RKO (cell line): ENCODE measurements at places on chromosomes 5 and 9.

- no peak for DNase-seq
Observed at GRCh38 chr5:16600946-16601345, 15.9 kb downstream of the RETREG1 start.

DNA sequence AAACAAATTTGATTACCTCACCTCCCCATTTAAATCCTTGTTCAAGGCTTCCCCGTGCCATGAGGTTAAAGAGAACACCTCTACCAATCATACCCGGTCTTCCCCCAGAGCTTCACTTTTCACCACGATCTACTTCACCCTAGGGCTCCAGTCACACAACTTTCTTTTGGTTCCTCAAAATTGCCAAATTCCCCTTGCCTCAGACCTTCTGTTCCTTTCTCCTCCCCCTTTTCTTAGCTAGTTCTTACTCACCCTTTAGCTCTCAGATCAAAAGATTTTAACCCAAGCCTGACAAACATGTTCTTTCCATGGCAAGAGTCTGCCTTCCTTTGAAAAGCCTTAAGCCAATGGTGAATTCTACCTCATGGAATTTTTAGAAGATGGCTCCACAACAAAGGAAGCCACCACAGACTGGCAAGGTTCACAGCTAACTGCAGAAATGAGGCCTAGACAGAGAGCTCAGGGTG, 56.7 kb downstream of the MAPKAP1 start:
- peak; percentile 96 for DNase-seq

DNA sequence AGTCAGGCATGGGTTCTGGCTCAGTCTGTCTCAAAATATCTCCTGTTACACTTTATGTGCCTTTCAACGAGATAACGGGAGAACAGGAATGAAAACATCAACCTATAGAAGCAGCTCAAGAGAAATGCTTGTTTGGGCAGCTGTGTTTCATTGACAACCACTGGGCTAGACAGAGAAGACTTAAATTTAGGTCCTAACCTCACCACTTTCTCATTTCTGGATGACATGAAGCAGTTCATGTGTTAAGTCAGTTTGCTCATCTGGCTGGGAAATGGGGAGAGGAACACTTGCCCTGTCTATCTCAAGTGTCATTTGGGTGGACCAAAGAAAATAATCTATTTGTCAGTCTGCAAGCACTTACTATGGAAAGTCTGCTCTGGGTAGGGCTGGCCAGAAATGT, 66.7 kb upstream of the PCA3 start:
- no peak for DNase-seq

- DNase-seq: no peak
Observed at GRCh38 chr5:68430279-68430678, 214.7 kb downstream of the PIK3R1 start.

DNA sequence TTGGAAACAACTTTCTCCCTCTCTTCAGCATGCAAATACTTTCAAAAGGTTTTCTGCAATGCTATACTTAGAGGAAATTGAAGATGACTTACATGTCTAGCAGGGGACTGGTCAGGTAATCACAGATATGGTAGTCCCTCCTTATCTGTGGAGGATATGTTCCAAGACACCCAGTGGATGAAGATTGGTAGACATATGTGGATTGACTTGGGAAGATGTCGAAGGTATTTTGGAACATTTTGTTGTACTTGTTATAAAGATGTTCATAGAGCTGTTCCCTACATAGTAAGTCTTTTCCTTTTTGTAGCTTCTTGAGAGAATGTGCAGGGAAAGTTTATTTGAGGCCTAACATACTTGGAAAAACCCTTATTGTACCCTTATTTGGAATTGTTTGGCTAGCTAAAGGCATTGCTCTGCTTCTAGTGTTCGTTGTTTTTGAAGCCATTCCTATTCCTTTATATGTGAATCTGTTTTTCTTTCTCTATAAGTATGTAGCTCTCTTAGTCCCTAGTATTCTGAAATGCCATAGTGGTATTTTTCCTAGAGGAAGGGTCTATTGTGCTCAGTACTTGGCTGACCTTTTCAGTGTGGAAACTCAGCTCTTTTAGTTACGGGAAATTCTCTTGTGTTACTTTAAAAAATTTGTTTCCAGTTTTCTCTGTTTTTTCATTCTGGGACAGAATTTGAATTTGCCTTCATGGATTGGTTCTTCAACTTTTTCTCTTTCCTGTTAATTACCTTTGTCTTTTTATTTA, 25.7 kb downstream of the GPR151 start:
- DNase-seq: no peak

- DNase-seq: no peak
Observed at GRCh38 chr5:40914835-40915234, 5.5 kb downstream of the C7 start.

- no peak for DNase-seq
Observed at GRCh38 chr9:134899818-134900217, 17.9 kb downstream of the FCN1 start.

GRCh38 chr5:172353846-172354245, 70.3 kb upstream of the UBTD2 start:
- no peak for DNase-seq

GRCh38 chr9:134057751-134058701, 9.8 kb downstream of the BRD3 start:
- DNase-seq: no peak

- DNase-seq: peak; percentile 39
Observed at GRCh38 chr9:131423171-131423581, 29.3 kb downstream of the PRRC2B start.

DNA sequence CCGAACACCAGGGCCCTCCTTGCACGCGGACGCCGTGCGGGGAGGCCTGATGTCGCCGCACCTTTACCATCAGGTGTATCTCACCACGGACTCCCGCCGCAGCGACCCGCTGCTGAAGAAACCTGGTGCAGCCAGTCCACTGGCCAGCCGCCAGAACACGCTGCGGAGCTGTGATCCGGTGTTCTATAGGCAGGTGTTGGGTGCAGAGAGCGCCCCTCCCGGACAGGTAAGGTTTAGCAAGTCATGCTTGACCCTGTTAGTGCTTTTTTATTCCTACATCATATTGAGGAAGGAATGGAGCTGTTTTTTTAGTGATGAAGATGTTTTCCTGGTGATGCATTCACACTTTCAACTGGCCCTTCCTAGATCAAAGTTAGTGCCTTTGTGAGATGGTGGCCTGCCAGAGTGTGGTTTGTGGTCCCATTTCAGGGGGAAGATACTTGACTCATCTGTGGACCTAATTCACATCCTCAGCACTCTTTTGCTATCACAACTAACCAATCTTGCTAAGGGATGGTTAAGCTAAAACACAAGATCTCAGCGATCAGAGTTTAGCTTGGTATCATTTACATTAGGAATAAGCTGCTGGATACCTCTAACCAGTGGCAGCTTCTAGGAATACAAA, 2.7 kb downstream of the PCDHGC3 start:
- no peak for DNase-seq

GRCh38 chr9:37988041-37988440, 81.0 kb downstream of the SHB start:
- no peak for DNase-seq

GRCh38 chr5:64507264-64507605, 1.4 kb downstream of the RGS7BP start:
- no peak for DNase-seq

DNA sequence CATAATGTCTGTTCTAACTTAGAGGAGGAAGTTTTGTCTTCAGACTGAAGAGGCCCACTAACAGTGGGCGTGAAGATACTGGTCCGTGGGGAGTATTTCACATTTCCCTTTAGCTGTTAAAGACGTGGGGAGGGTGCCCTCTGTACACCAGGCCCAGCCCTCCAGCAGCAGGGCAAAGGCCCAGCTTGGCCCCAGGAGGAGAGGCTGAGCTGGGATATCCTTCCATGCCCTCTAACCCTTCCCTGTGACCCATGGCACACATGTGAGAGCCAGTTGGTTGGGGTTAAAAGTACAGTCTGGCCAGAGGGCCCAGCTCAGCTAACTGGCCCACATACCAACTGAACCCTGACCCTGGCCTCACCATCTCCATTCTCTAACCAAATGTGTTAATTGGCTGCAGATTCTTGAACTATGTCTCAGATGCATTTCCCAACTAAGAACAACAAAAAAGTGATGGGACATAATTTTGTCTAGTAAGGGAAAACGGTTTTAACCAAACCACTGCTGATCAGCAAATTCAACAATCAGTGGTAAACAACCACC, 74.4 kb downstream of the LHFPL2 start:
- DNase-seq: no peak

DNA sequence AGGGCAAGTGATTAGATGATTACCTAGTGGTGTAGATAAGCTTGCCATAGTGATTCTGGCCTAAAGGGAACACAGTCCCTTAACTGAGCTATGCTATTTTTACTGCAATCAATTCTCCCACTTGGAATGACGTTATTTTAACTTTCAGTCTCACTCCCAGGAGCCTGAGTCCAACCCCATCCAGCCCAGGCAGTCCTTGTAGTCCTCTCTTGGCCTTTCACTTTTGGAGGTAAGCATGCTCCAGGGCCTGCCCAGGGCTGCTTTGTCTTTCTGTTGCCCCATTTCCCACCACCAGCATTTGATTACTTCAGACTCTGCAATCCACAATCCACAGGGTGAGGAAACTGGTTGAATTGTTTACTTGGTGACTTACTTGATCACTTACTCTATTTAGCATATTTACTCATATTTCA, 233.0 kb downstream of the CD180 start:
- DNase-seq: no peak

DNA sequence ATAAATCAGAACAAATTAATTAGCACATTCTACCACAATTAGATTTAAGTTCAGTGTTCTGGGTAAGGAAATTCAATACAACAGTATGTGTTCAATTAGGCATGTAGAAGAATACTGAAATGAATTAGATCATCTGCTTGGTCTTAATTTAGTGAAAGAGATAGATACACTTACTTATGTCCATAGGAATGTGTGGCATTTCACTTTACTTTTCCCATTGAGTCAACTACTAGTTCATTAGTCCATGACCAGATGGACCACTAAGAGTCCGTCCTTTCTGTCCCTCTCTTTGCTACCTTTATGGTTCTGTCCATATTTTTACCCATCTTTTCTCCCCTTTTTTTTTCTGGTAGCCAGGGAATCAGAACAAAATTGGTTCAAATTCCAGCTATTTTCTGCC, 276.9 kb downstream of the OSTF1 start:
- DNase-seq: no peak

DNA sequence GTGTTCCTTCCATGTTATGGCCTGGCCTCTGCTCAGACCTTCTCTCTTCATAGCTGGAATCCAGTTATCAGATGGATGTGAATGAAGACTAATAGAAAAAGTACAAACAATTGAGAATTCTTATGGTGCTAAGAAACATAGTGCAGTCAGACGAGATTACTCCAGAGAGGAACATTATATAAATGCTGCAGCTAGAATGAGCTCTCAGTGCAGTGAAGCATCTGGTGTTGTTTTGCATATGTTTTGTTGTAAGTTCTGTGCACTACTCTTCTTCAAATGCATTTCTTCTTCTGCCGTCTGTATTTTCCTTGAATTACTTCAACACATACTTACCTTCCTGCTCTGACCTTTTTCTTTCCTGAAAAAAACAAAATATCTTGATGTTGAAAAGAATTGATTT, 602.4 kb upstream of the CDH18 start:
- no peak for DNase-seq

DNA sequence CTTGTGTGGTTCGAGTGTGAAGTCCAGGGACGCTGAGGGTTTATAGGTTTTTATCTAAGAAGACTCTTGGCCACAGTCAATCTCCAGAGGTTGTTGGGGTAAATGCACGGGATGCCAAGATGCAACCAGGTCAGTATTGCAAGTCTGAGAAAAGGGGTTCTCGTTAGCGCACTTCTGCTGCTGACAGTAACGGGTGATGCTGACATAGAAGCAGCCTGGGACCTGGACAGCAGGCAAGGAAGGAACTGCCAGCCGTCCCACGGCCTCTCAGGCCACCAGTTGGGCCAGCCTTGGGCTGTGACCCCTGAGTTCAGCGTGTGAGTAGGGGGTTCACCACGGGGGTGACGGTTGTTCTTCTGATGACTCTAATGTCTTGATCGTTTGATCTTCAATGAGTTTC, 39.0 kb downstream of the TENT4A start:
- no peak for DNase-seq

GRCh38 chr5:57711946-57712345, 229.3 kb upstream of the ACTBL2 start:
- no peak for DNase-seq

- peak; percentile 23 for DNase-seq
Observed at GRCh38 chr5:176583076-176583475, 26.9 kb downstream of the GPRIN1 start.

GRCh38 chr5:52469420-52469819, 318.3 kb upstream of the ITGA1 start:
- DNase-seq: no peak

- no peak for DNase-seq
Observed at GRCh38 chr9:129751841-129752801, 721 bp downstream of the PTGES start.

GRCh38 chr5:154118893-154119336, 71.6 kb upstream of the GALNT10 start:
- peak; percentile 15 for DNase-seq
